ENCODE measurements at places on chromosomes 3 and 15. TPM values are rescaled to one million over a fixed set of nuclear protein-coding genes. Genes with fewer than 3 reads are reported as not detected.

GRCh38 chr3:87461036-87461435 lies 184.7 kb upstream of the POU1F1 start:
- no peak overlapping the region for H3K27ac ChIP-seq
- no peak for DNase-seq
- no peaks in the 10 kb centered on the region for H3K27me3 ChIP-seq

DNA sequence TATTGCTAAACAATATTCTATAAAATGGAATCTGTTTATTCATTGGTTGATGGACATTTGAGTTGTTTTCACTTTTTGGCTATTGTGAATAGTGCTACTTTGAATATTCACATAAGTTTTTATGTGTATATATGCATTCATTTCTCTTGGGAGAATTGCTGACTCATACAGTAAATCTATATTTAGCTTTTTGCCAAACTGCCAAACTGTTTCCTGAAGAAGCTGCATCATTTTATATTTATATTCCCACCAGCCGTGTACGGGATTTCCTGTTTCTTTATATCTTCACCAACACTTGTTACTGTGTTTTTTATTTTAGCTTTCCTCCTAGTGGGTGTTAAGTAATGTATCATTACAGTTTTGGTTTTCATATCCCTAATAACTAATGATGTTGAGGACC lies 12.5 kb upstream of the TCAIM start:
- no peak overlapping the region for H3K4me3 ChIP-seq
- H3K36me3 ChIP-seq, result no peaks in the 10 kb centered on the region
- peaks cover 4% of the 10 kb centered on the region for H3K27me3 ChIP-seq
- H3K4me1 ChIP-seq, result peaks cover 4% of the 10 kb centered on the region
- DNase-seq, result no peak
- H3K27ac ChIP-seq, result no peak overlapping the region

DNA sequence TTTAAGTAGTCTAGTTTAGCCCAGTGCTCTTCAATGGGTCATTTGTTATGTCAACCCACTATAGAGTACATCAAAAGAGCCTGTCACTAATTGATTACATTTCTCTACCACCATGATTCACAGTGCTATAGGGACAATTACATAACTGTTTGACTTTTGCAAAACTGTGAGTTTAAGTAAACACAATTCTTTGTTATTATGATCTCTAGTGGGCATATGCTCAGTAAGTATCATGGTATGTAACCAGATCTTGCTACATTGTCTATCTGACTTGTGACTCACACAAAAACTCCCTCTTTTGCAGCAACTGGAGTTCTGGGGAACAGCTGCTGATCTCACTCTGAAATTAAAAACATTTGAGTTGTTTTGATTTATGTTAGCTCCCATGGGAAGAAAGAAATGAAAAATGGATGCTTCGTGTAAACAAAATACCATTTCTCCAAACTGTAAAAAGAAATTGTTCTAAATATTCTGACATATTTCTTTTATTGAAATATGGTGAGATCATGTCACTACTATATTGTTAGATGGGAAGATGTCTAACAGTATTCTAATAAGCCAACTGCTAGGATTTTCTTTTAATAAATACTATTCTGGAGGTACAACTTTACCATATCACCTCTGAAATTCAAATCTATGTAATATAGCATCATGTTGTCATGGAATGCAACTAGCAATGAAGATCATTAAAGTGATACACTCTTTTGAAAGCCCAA lies 470.4 kb downstream of the ROBO1 start:
- peaks cover 26% of the 10 kb centered on the region for H3K36me3 ChIP-seq
- DNase-seq, result no peak
- H3K27me3 ChIP-seq, result no peaks in the 10 kb centered on the region
- peaks cover 16% of the 10 kb centered on the region for H3K4me1 ChIP-seq
- H3K4me3 ChIP-seq, result no peak overlapping the region
- peak overlapping the region; percentile 46 for H3K27ac ChIP-seq

ZKSCAN7 gene
- total RNA-seq, result 8.9 TPM

Measured in WTC11 (cell line).